Anterior cingulate cortex (tissue), 58 donors: ENCODE measurements at places on chromosomes 5 and 9.

- no peak for DNase-seq
Observed at GRCh38 chr9:92476962-92477361, 5.3 kb downstream of the ASPN start.

- DNase-seq, result no peak
Observed at GRCh38 chr5:72093824-72094223, 13.5 kb upstream of the MAP1B start.

GRCh38 chr9:128485414-128485855, 19.1 kb upstream of the GLE1 start:
- DNase-seq, result no peak

GRCh38 chr9:92147852-92148180, 32.6 kb upstream of the SPTLC1 start:
- DNase-seq, result no peak

DNA sequence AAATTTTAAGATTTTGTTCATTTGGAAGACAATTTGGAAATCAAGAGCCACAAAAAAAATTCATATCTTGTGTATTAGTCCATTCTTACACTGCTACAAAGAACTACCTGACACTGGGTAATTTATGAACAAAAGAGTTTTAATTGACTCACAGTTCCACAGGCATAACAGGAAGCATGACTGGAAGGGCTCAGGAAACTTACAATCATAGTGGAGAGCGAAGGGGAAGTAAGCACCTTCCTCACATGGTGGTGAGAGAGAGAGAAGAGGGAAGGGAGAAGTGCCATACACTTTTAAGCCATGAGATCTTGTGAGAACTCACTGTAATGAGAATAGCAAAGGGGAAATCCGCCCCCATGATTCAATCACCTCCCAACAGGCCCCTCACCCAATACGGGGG, 274.4 kb downstream of the KCNN2 start:
- DNase-seq, result no peak

DNA sequence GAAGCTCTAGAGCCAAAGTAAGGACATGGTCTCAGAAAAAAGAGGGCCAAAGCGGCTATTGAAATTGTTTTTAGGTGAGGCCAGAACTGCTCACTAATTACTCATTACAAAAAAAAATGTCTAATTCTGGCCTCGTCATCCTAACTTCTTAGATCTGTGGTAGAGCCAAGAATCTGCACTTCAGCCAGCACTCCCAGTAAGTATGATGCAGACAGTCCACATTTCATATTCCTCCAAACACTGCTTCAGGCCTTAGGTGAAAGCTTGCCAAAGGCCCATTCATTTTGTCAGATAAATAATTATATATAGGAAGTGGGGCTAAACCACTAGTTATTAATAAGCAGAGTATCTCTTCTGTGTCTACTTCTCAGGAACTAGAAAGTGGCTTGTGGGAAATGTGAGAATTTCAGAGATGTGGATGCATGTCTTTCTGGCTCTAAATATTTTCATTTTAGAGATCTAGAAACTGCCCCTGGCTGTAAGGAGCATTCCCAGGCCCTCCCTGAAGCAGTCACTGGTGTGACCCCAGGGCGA, 554.0 kb downstream of the TLE4 start:
- DNase-seq, result no peak

- DNase-seq, result no peak
Observed at GRCh38 chr9:84691634-84692033, 22.1 kb downstream of the NTRK2 start.

DNA sequence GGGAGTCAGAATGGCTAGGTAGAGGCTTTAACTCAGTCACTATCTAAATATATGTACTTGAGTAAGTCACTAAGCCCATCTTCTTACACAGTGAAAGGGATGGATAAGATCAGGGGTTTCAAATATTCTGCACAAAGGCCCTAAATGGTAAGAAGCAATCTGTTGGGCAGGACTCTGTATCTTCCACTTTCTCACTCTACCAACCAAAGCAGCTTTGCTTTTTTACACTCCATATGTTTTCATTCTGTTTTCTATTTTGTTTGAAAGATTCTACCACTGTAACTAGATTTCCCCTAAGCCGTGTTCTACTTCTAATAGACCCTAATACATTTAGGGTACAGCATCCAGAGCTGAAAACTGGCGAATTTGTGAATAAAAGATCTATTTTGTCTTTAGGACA, 477.5 kb upstream of the NMUR2 start:
- DNase-seq, result no peak
